ENCODE measurements at places on chromosomes 11 and 22.

- peak; percentile 11 for DNase-seq
Measured at GRCh38 chr11:29159552-29160465, 857.0 kb downstream of the KCNA4 start.

DNA sequence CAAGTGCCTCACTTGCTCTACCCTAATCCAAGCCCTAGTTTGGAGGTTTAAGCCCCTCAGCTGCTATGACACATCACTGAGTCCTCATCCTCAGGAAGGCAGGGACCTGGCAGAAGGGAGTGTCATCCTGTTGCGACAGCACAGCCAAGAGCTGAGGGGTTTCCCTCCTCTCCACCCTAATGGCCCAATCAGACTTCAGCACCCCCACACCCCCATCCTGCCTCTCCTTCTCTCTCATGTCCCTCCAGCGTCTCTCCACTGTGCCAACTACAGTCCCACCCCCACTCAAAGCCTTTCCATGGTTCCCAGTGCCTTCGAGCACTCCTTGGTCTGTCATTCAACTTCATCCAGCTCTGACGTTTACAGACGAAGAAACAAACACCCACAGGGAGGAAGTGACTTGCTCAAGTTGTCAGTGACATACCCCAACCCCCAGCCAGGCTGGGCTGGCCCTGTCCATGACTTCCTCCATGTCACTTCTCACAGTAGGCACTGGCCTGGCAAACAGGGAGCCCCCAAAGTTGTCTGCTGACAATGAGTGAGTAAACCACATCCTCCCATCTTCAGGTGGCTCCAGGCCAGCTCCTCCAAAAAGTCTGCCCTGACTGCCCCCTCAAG lies 15.6 kb downstream of the ARAP1 start:
- no peak for DNase-seq

- no peak for DNase-seq
Measured at GRCh38 chr22:43925433-43926348, 2.1 kb downstream of the PNPLA3 start.

- DNase-seq: no peak
Measured at GRCh38 chr11:27380771-27381170, 17.8 kb upstream of the CCDC34 start.

DNA sequence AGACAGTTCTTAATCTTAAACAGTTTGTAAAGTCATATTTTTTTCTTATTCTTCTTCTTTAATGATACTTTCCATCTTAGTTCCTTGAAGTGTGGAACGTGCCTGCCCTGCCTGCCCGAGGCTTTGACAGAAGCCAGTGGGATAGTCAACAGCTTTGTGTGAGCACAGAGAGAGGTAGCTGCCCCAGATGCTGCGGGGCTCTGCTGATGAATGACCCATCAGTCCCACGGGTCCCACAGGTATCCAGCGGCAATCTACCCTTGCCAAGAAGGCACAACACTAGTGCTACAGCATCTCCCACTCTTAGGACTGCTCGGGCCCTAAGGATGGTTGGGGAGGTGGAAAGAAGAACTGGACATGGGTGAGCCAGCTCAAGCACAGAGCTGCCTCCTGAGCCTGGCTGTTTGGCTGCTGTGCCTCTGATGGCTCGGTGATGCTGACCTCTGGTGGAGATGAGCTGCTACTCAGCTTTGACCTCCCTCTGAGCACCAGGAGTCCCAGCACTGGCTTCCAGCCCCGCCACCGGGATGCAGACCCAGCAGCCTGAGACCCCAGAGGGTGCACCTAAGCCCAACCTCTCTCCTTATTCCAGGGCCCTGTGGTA lies 11.8 kb upstream of the APLNR start:
- peak; percentile 26 for DNase-seq

DNA sequence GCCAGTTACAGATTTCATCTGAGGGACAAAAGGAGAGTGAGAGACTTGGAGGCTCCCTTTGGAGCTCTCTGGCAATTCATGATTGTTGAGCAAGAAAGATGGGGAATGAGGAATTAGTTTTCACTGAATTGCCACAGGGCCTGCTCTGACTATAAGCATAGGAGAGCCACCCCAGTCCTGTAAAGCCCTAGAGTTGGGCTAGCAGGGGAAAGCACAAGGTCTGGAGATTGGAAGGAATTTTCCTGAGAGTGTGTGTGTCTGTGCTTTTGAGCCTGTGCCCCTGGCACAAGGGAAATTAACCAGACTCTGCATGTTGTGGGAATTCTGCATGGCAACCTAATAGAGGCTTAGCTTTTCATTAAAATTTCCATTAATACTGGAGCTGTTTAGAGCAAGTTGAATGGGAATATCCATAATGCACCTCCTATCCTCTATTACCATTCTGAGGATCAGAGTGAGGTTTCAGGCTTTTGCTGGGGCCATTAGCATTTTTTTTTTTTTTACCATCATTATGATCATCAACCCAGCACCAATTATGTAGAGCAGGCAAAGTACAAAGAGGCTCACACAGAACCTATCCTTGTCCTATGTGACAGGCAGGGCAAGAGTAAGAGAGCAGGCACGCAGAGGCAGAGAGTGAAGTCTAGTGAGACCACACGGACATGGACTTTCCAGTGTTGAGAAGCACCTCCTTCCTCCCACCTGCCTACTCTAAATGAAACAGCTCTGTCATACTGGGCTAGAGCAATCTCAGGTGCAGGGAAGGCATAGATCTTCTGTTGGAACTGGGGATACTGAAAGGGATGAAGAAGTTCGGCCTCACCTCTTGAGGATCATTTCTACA lies 308.5 kb downstream of the ST3GAL4 start:
- DNase-seq: no peak

DNA sequence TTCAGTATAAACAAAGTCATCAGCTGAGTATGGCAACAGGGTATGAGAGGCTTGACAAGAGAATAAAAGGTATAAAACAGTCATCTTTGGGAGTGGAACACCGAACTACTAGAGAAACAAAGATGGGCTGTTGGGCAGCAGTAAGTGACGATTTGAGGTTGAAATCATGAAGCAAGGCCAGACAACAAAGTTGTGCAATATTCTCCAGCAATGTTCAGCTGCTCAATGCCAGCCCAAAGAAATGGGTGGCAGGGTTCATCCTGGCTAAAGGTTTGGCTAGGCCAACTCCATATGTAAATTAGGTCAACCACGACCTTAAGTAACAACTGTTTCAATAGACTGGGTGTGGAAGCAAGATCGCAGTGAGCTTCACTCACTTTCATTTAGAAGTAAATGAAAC lies 6.2 kb downstream of the APIP start:
- no peak for DNase-seq

DNA sequence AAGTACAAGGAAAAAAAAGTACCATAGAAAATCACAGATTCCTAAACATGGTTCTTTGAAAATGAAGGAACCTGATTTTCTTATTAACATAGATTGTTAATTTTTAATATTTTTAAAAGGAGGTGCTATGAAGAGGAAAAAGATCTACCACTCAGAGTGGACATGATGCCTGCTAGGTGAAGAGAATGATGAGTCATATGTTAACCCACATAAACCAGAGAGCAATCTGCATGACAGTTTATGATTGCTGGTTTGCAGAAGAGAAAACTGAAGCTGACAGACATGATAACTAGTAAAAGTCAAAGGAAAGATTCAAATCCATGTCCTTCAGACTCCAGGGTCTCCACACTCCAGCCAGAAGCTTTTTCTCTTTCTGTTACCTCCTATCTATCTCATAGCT lies 1231.7 kb downstream of the LRRC4C start:
- no peak for DNase-seq

DNA sequence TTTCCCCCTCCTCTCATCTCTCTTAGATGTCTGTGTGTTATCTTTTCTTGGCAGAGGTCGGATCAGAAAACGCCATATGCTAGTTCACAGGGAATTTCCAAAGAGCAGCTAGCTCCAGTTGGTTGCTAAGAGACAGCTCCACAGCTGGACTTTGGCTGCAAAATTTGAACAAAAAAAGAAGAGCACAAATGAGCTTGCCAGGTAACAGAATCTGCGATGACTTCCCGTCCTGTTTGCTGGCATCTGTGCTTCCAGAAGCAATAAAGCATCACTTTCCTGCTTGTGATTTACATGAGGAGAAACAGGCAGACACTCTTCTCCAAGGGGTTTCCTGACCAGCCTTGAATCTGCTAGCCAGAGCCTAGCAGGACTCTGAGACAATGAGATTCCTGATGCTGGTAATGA lies 596.0 kb upstream of the B3GAT1 start:
- DNase-seq: peak; percentile 47

DNA sequence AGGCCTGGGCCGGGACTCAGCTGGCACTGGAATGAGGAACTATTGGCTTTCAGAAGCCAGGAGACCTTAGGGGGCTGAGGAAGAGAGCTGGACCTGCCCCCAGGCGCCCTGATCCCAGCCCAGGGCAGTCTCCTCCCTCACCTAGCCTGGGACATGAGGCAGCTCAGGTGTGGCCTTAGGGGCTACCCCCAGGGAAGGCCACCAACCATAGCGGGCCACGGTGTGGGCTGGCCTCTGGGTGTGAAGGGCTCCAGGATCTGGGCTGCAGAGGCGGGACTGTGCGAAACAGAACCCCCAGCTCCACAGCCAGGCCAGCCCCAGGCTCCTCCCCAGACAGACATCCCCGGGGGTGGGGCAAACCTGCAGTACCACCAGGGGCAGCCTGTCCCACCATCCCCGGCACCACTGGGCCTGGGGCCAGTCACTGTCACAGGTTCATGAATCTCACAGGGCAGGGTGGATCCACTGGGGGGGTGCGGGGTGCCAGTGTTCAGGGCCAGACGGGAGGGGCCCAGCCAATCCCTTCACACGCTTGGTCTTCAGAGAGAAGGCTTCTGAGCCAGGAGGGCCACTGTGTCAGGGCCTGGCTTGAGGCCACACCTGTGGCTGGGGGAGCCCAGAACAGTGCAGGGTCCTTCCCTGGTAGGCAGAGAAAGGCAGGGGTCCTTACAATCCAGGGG lies 3.5 kb downstream of the PLXNB2 start:
- peak; percentile 66 for DNase-seq

DNA sequence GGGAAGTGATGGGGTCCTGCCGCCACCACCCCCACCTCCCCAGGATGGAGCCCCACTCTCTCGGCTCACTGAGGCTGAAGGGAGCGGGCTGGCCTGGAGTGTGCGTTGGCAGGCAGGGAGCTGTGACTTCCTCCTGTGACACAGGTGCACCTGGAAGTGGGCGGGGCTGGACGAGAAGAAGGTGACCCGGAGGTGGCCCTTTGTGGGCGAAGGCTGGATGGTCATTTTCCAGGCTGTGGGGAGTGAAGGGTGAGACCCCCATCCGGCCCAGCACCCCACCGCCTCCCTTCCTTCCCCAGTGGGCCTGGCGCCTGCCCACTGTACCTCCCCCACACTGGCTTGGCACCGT lies 15.3 kb downstream of the IL17REL start:
- DNase-seq: no peak

GRCh38 chr11:112558691-112559090 lies 298.0 kb upstream of the PLET1 start:
- no peak for DNase-seq

GRCh38 chr11:129999407-129999806 lies 3.2 kb downstream of the PRDM10 start:
- no peak for DNase-seq

DNA sequence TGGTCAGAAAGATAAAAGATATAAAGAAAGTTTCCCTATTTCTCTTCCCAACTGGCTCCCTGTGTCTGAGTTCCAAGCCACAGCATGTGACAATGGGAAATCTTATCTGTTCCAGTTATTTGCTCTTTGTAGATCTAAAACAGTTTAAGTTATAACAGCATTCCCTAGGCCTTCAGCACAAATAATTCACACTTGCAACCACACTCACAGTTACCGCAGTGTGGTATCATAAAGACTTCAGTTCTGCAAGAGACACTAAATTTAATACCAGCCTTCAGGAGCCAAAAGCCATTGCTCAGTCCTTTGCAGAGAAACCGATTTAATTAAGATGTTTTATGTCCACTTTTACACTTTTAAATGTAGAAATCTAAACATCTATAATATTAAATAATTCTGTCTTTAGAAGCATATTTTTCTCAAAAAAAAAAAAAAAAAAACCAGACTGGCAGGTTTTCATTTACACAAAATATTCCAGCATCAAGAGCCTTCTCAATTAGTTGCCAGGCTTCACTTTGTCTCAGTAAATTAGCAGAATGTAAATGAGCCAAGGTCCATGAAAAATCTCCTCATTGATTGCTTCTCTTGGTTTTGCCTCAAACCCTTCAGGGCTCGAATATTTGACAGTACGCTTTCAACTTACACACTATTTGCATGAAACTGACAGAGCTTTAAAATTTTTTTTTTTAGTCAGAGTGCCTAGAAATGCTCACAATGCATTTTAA lies 300.0 kb upstream of the DDI1 start:
- DNase-seq: no peak

- DNase-seq: no peak
Measured at GRCh38 chr11:24181395-24182047, 315.3 kb upstream of the LUZP2 start.

- DNase-seq: no peak
Measured at GRCh38 chr11:63608353-63609345, 5.6 kb downstream of the PLAAT3 start.

DNA sequence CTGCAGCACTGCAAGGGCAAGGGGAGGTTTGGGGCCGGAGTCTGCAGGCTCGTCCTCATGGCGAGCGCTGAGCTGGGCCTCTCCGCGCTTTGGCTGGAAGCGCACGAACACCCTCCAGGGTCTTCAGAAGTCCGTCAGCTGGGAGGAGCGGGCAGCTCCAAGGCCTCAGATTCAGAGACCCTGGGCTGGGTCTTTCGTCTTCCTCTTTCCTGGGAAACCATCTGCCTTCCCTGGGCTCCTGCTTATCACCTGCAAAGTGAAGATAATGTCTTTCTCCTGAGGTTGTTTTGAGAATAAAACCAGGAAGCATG lies 525.6 kb downstream of the BRD1 start:
- DNase-seq: no peak

- DNase-seq: peak; percentile 27
Measured at GRCh38 chr11:46856605-46857343, 10.7 kb upstream of the CKAP5 start.

- DNase-seq: peak; percentile 38
Measured at GRCh38 chr11:107545101-107545514, 20.4 kb downstream of the ALKBH8 start.

DNA sequence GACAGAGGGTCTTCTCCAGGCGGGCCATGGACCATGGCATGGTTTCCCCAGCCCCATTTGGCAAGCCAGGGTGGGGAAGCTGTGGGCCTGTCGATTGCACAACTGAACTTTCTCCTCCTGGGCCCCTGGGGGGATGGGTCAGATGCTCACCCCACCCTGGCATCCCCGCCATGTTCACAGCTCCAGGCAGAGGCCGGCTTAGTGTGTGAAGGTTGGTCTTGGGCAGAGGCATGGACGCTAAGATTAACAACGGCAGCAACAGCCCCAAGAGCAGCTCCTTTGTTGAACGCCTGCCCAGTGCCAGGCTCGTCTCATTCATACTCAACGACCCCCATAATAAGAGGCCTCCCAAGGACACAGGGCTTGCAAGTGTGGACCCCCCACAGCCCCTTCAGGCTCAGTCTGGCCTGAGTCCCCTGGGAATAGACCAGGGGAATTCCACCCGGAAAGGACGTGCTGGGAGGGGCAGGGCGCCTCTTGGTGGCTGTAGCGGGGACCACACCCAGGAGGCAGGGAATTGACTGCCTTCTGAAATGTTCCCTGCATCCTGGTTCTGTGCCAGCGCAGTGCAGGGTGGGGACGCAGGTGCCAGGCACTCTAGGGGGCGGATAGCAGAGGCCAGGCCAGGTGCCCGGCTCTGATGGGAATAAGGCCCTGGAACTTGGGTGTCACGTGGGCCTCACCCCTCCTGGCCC lies 8.3 kb downstream of the TSPO start:
- no peak for DNase-seq

- no peak for DNase-seq
Measured at GRCh38 chr11:116421529-116422185, 351.1 kb downstream of the BUD13 start.

- peak; percentile 83 for DNase-seq
Measured at GRCh38 chr11:7672960-7673723, at the start of gene CYB5R2. TSS of gene CYB5R2 (minus strand) at chr11:7673500. CDS start at chr11:7672825, 675 bp downstream.
